ENCODE measurements at places on chromosomes 12 and 14.

GRCh38 chr14:61561657-61562276 lies 133.5 kb upstream of the HIF1A start:
- peak; percentile 99 for DNase-seq

DNA sequence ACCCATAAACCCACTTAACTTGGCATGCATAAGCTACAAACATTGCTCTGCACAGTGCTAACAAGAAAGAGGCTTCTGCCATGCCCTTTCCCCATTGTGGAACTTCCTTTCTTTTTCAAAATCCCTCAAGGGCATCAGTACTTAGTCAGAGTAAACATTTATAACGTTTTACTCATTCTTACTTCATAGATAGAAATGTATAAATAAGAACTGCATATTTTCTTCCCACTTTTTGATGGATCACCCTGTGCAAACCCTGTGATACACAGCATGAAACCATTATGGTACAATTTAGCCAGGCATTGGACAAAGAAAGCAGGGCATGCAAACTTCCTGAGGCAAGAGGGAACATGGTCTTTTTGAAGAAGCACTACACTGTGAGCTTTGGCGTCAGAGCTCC lies 113.8 kb upstream of the FOXG1 start:
- no peak for DNase-seq

- no peak for DNase-seq
Observed at GRCh38 chr14:27384124-27384523, 786.3 kb upstream of the NOVA1 start.

GRCh38 chr12:57927086-57927485 lies 14.3 kb upstream of the ATP23 start:
- DNase-seq: no peak
